Osteoblast (primary cell): ENCODE measurements at places on chromosomes 5 and 9. TPM values are rescaled to one million over a fixed set of nuclear protein-coding genes. Genes with fewer than 3 reads are reported as not detected.

DNA sequence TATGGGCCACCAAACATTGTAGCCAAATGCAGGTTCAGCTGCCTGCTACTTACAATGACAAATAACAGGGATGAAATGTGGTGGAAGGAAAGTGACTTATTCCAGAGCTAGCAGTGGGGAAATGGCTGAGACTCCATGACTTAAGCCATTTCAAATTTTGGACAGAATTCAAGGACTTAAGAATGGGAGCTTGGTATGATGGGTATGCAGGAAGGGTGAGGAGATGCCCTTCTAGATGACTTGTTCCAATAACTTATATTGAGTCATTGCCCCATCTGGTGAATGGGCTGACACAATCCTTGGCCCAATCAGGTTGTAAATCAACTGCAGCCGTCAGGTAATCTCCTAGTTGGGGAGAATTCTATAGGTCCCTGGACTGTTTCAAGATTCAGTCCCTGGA, 230.7 kb upstream of the SGCD start:
- DNase-seq, result no peak

DNA sequence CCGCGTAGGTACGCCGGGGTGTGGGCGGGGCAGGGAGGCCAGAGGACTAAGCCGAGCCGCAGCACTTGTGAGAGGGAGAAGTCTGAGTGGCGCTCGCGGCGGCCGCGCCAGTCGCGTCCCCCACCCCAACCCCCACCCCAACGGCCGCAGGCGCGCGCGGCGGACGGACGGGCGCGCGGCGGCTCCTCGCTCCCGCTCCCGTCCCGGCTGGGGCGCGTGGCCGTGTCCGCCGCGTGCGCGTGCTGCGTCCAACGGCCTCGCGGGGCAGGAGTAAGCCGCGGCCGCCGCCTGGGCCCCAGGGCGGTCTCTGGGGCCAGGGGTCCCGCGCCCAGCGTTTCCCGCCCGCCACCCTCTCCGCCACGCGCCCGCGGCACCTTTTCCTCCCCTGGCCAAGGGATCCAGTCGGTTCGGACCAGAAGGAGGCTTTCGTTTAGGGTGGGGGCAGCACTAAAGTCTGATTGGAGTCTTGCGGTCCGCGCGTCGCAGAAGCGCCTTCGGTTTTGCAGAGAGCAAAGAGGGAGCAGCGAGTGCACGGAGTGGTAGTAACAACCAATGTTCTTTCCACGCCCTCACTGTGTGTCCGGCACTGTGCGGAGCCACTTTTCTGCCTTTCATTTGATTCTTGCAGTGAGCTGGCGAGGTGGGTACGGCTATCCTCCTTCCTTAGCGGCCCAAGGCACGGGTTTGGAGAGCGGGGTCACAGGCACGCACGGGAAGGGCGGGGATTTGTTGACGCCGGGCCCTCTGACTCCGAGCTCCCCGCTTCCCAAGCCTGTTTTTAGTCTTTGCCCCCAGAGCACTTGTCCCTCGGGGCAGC, 483 bp downstream of the G3BP1 start:
- DNase-seq, result peak; percentile 84

DNA sequence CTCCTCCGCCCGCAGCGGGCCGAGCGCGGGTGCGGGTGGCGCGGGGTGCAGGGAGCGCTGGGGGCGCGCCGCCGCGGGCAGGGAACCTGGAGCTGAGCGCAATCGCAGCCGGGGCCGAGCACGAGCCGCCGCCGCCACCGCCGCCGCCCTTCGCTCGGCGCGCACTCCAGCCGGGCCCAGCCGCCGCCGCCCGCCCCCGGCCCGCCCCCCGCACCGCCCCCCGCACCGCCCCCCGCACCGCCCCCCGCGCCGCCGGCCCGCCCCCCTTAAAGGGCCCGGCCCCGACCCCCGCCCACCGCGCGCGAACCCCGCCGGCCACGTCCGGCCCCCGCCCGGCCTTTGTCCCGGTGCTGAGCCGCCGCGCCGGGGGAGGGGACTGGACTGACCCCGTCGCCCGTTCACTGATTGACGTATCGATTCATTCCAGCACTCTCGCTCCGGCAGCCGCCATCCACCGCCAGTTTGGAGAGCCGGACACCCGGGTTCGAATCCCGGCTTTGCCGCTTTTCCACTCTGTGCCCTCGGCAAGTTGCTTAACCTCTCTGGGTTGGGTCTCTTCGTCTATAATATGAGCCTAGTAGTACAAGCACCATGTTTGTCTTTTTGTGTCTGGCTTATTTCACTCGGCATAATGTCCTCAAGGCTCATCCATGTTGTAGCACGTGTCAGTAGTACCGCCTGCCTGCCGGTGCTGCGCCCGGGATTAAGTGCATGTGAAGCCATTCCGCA, at the start of gene SH3PXD2B:
SH3PXD2B (minus strand) TSS at position 168 of the 729 bp plus-strand sequence. CDS start 173 bp downstream, outside the sequence.
- DNase-seq, result peak; percentile 84

GRCh38 chr9:98871558-98872065, 64.1 kb downstream of the GALNT12 start:
- DNase-seq, result no peak

DNA sequence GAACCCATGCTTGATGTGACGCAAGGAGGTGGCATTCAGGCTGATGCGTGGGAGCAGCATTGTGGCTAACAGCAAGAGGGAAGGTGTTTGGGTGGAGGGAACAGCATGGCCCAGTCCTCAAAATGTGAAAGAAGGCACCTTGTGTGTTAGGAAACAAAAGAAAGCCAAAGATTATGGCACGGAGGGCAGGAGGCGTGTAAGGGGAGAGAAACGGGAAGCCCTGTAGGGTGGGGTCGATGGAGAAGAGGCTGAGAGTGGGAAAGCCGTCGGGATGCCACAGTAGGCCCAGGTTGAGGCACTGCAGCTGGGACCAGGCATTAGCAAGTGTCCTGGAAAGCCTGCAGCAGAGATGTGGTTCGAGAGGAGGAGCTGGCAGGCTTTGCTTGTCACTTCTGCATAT, 241.1 kb downstream of the GADD45G start:
- DNase-seq, result no peak

GRCh38 chr9:95132366-95133324, 184.9 kb downstream of the FANCC start:
- DNase-seq, result no peak

GRCh38 chr5:33308586-33308985, 132.2 kb upstream of the TARS1 start:
- DNase-seq, result no peak

GRCh38 chr9:34552986-34553385, 30.2 kb upstream of the ENHO start:
- DNase-seq, result peak; percentile 63

- DNase-seq, result peak; percentile 96
Observed at GRCh38 chr9:97921959-97922724, at the start of gene TRMO. TSS of gene TRMO (minus strand) at chr9:97922500. CDS start at chr9:97922493, 7 bp downstream.

DNA sequence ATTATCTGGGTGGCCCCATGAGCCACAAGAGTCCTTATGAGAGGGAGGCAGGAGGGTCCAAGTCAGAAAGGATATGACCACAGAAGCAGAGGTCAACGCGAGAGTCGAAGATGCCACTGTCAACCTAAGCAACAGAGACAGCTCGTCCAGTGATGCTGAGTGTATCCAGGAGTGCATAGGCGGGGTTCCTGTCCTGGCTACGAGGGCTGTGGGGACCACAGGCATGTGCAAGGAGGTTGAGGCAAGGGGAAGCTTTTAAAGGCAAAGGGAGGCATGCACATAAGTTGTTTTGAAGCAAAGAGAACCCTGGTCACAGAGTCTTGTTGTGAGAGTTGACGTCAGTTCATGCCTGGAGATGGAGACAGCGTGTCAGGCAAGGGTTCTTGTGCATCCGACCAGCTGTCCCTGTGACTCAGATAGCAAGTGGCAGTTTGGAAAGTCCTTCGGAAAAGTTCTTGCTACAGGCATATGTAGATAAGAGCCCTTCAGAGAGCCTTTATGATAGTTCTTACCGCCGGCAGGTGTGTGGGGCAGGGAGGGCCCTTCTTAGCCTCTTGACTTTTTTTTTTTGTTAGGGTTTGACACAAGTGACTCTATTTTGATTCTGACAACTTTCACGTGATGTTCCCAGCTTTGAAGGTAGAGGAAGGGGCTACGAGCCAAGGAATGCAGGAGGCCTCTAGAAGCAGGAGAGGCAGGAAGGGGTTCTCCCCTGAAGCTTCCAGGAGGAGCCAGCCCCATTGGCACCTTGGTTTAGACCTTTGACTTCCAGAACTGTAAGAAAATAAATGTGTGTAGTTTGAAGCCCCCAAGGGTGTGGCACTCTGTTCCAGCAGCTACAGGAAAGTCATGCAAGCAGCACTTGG, 66.0 kb upstream of the FCN1 start:
- no peak for DNase-seq

Gene PCDHA12
- total RNA-seq, result under 0.01 and 0.36 TPM in 2 replicates

Gene ZFR
- 80.7 and 86.1 TPM in 2 replicates for total RNA-seq

Gene PCA3
- under 0.01 and 0.36 TPM in 2 replicates for total RNA-seq

Gene POMT1
- 32.6 and 33.9 TPM in 2 replicates for total RNA-seq

Gene AJM1
- total RNA-seq, result 0.88 and 1.1 TPM in 2 replicates

Gene ADAMTSL1
- 54.3 and 70.1 TPM in 2 replicates for total RNA-seq
